ENCODE measurements at places on chromosomes 5 and 9.

- DNase-seq: no peak
Measured at GRCh38 chr5:74415695-74416102, 224.8 kb downstream of the ENC1 start.

GRCh38 chr5:181098762-181099601 lies 32.0 kb downstream of the OR2V1 start:
- no peak for DNase-seq

DNA sequence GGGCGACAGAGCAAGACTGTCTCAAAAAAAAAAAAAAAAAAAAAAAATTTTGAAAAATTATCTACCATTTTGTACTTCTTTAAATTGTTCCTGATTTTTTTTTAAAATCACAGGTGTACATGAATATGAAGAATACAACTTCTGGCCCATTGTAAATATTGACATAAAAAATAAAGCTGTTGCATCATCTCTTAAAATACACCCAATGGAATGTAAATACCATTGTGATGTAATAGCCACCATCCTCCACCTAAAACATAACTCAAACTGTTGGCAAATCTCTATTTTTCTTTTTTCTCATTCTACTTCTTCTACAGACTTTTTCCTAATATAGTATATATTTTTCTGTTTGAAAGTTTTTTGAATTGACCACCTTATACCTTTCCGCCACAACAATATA lies 61.0 kb upstream of the TEX48 start:
- no peak for DNase-seq

DNA sequence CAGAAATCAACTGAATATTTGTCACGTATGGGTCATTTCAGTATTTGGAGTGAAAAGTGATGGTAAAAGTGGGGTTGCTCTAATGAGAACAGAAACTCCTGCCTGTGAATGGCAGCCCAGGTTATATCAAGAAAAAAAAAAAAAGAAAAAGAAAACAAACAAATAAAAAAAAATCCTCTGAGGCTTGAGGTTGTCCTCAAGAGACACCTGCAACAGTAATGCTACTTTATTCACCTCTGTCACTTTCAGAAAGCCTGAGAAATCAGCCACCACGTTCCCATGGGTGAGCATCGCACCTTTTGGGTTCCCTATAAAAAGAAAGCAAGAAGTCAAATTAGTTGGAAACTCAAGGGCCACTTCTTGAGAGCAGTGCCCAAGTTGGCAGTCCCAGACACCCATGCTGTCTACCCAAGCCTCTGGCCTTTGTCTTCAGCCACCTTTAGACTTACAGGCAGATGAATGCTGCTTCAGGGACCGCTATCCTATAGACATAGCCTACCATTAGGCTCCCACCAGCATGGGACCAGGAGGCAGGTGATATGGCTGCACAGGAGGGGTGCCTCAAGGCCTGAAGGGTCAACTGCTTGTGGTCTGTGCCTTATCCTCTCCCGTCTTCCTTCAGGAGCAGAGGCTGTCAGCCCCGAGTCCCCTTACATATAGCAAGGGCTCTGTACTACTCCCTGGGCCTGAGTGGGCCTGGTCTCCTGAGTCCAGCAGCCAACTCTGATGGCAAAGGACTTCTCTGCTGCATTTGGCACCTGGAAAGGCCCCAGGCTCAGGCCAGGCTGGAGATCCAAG lies 31.1 kb upstream of the MEIKIN start:
- DNase-seq: no peak

GRCh38 chr5:152673601-152674000 lies 268.5 kb upstream of the NMUR2 start:
- no peak for DNase-seq

- peak; percentile 59 for DNase-seq
Measured at GRCh38 chr5:149442563-149443182, 63.6 kb upstream of the IL17B start.

GRCh38 chr9:77679088-77679487 lies 31.0 kb upstream of the GNA14 start:
- no peak for DNase-seq

DNA sequence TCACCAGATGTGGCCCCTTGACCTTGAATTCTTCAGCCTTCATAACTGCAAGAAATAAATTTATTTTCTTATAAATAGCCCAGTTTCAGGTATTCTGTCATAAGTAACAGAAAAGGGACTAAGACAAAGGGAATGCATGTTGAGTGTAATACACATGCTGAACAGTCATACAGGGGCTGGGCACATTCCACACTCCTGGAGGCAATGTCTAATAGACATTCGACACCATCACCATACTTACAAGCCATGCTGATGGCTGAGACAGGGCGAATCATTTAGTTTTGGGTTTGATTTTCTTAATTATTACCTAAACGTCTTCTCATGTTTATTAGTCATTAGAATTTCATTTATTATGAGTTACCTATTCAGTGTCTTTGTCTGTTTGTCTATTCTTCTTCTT lies 68.5 kb downstream of the TENT4A start:
- no peak for DNase-seq

GRCh38 chr5:115627295-115627865 lies 1.5 kb upstream of the TMED7 start:
- no peak for DNase-seq

GRCh38 chr5:97142521-97143254 lies at the start of gene LIX1:
LIX1 (minus strand) TSS chr5:97142611; CDS start chr5:97142576, 35 bp downstream.
- peak; percentile 56 for DNase-seq

DNA sequence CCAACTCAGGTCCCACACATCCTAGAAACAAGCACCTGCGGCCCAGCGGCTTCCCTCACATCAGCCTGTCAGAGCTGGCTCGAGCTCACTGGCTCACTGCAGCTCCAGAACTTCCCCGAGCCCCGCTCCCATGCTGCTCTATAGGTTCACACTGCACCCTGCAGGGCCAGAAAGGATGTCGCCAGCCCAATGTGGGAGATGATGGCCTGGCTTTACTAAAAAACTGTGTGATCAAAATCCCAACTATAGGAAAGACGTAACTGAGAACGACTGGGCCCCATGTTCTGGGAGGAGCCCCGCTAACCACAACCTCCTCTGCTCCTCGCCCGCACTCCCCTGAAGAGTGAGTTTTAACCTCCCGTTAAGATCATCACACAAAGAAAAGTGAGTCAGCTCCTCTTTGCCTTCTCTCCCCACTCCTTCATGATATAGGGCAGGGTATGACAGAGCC lies 4.6 kb downstream of the SURF4 start:
- DNase-seq: no peak

DNA sequence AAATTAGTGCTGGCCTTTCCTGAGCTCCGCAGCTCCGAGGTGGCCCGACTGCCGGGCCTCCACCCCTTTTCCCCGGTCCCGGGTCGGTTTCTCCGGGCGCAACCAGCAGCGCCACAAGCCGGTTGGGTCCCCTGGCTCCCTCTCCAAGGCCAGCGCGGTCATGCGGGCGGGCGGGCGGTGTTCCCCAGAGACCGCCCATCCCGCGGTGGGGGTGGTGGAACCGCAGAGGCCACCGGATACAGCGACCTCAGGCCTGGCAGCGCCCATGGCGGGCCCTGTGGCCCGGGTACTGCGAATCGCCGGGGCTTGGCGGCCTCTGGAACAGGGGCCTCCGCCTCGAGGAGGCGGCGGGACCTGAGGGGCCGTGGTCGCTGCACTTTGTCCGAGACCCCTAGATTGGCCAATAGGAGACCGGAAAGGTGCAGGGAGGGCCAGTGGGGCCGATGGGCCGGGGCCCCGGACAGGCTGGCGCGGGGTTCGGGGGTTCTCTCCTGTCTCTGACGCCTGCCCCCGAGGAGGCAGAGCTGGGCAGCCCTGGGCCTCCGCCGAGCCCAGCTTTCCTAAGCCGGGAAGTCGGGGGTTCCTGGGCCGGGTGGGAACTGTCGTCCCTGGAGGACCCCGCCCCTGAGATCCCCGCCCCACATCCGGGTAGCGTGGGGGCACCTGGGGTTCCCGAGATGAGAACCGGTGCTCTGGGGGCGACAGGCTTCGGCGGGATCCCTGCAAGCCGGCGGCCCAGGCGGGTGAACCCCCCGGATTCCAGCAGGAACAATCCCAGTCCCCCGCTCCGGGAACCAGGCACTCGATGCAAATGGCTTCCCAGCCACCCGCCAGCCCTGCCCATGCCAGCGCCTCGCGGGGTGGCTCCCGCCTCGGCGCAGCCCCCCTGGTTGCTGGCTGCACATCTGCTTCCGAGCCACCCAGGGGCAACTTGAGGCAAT lies 293.9 kb downstream of the ZSWIM6 start:
- DNase-seq: peak; percentile 59

GRCh38 chr5:140342896-140343295 lies 3.5 kb downstream of the HBEGF start:
- no peak for DNase-seq

GRCh38 chr9:83342731-83343130 lies 195.5 kb downstream of the FRMD3 start:
- no peak for DNase-seq

- no peak for DNase-seq
Measured at GRCh38 chr5:52867809-52868208, 80.1 kb downstream of the ITGA1 start.

- no peak for DNase-seq
Measured at GRCh38 chr9:89786655-89787054, 181.8 kb downstream of the GADD45G start.

DNA sequence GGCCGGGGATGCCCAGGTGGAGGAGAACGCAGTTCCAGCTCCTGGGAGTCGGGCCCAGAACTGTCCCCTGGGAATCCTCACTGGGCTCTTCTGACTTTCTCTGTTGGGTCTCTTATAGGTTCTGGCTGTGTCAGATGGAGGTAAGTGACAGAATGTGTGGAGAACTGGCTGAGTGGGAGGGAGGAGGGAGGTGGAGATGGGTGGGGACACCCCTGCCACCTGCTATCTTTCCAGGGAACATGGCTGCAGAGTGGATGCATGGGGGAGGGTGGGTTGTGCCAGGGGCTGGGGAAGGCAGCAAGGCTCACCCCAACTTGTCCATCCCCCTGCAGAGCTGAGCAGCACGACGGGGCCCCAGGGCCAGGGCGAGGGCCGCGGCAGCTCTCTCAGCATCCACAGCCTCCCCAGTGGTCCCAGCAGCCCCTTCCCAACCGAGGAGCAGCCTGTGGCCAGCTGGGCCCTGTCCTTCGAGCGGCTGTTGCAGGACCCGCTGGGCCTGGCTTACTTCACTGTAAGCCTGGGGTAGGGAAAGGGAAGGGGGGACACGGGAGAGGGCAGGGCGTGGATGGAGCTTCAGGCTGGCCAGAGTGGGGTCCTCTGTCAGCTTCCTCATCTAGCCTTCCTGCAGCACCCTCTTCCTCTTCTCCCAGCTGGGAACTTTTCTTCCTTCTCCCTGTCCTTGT lies 8.3 kb downstream of the RGS14 start:
- no peak for DNase-seq

GRCh38 chr9:131197160-131197911 lies 72.0 kb downstream of the NUP214 start:
- DNase-seq: peak; percentile 44

GRCh38 chr9:88990041-88990728 lies 1.1 kb upstream of the S1PR3 start:
- no peak for DNase-seq

DNA sequence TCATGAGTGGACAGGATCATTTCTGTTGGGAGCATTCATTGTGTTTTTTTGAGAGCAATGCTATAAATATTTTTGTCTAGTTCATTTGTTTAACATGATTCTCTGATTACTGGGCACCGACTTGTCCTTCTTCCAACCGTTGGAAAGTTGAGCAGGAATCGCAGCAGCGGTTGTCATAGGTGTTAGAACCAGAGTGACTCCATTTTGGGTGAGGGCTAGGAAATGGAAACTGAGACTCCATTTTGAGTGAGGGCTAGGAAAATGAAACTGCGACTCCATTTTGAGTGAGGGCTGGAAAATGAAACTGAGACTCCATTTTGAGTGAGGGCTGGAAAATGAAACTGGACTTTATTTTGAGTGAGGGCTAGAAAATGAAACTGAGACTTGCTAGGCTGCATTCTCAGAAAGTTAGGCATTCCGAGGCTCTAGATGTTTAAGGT lies 100.6 kb downstream of the ICE1 start:
- DNase-seq: no peak

DNA sequence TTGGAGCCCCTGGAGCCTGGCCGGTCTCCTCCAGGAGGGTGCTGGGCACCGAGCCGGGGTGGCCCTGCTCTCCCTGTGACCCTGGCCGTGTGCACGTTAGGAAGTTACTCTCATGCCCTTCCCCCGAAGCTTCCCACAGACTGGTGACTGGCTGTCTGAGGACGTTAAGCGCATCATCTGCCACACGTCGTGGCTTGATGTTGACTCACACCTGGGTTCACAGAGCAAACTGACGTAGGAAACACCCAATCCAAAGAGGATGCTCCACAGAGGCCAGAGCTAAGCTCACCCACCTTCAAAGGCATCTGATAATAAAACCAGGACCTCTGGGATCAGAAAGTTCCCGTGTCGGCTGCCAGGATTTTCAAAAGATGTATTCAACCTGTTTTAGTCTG lies 152.9 kb upstream of the PHYKPL start:
- no peak for DNase-seq

DNA sequence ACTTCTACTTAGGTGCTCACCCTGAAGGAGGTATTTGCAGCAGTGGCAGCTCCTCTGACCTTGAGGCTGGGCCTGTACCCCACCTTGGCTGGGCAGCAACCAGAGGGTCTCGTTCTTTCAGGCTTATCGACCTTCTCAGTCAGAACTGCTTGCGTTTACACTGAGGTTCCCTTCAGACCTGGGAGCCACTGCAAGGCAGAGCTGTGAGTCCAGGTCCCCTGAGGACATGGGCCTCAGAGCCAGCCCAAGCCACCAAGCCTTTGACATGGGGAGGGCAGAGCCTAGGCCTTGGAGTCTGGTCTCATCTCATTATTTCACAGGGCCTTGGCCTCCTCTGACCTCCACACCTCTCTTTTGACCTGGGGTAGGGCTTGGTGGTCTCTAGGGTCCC lies 13.7 kb downstream of the ACSL6 start:
- DNase-seq: no peak

DNA sequence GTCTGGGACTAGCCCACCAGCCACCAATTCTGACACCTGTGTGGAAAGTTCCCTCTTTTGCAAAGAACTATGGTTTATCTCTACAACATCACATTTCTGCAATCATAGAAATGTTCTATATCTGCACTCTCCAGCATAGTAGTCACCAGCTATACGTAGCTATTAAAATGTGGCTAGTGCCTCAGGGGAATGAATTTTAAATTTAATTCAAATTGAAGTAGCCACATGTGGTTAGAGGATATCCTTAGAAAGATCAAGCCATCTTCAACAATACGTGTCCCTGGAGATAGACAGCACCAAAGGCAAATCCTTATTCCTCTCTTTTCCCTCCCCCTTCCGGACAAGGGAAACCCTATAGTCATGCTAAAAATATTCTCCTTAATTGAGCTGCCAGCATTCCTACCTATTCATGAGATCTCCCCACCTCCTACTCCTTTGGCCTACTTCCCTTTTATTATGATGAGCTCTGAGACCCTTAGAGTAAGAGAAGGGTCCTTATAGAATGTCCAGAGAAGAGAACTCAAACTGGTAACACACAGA lies 11.1 kb downstream of the LCP2 start:
- DNase-seq: no peak
